ENCODE measurements at places on chromosomes 7 and 10. TPM values are rescaled to one million over a fixed set of nuclear protein-coding genes. Genes with fewer than 3 reads are reported as not detected.

ADIRF gene
- 17.6 TPM for total RNA-seq

TRIL gene
- 0.32 TPM for total RNA-seq

ZC3HAV1 gene
- 30.5 TPM for total RNA-seq

ZNF853 gene
- 0.51 TPM for total RNA-seq

DNA sequence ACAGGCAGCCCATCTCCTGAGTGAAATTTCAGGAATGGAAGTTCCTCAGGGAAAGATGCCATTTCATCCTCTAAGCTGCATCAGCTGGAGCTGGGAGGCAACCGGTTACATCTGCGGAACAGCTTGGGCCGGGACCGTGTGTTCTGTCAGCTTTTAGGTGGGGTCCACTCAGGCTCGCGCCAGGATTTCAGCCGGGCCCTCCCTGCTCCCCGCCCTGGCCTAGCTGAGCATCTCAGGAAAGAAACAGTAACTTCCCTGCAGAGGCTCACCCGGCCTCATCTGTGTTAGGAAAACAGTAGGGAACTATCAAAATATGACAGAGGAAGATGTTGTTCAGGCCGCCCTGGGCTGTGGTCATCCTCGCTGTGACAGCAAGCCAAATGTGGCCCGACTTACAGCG lies 110.4 kb downstream of the TRIL start:
- DNase-seq = peak; percentile 46

DNA sequence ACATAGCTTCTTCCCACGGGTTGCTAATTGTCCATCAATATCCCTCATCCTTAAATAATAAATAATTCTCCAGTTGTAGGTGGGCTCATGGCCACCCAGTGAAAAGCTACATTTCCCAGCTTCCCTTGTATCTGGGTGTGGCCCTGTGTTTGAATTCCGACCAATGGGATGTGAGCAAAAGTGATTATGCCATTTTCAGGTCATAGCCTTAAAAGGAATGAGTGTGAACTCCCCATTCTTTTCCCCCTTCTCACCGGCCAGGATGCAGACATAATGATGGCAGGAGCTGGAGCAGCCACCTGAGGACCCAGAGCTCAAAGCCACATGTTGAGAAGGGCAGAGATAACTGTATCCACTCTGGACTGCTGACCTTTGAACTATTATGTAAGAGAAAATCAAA lies 30.3 kb upstream of the CALU start:
- DNase-seq = no peak

DNA sequence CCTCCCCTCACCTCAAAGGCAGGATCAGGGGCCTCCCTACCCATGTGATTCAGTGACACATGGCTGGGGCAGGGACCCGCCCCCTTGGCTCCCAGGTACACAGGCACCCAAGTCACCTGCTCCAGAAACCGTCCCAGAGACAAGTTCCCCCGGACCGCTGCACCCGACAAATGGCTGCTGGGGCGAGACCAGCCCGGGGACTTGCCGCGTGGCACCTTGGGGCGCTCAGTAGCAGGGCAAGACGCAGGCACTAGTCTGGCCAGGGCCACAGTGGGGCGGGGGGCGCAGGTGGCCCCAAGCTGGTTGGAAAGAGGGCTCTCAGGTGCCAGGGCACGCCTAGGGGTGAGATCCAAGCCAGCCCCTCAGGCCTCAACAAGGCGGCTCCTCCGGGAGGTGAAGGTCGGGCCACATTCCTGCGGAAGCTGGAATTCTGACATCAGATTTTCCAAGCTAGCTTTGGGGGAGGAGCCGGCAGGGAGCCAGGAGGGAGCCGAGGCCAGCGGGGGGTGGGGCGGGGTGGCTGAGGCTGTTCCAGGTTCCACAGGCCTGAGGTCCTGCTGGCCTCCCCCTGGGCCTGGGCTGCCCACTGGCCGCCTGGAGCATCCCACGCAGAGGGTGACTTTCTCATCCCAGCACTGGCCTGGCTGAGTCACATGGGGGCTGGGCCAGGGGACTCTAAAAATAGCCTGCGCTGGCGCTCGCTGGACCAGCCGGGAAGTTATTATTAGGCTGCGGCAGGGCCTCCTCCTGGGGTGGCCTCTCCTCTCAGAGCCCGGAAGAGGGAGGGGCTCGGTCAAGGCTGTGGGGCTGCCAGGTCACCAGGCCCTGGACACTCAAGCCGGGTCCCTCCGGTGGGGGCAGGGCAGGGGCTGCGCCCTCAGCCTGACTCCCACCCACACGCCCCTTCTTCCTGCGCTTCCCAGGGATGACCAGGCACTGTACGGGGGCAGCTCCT lies 20.5 kb upstream of the INPP5A start:
- DNase-seq = peak; percentile 98

- no peak for DNase-seq
Measured at GRCh38 chr7:111642373-111642772, 80.1 kb upstream of the IMMP2L start.

- DNase-seq = no peak
Measured at GRCh38 chr7:129640400-129640799, 28.9 kb downstream of the NRF1 start.

DNA sequence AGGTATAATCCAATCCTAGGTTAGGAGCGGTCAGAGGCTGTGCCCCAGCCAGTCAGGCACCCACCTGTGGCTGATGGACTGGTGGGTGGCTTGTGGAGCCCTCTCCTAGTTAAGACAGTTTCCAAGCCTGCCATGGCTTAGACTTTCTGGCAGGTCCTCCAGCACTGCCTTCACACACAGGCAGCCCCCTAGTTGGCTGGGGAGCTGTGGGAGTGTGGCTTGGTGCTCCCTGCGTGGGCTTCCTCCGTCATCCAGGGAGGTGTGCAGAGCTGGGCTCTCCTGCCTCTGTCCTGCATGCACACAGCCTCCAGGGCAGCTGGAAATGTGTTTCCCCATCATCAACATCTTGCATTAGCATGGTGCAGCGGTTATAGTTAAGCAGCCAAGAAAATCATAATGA lies 84.3 kb upstream of the RHEB start:
- no peak for DNase-seq

DNA sequence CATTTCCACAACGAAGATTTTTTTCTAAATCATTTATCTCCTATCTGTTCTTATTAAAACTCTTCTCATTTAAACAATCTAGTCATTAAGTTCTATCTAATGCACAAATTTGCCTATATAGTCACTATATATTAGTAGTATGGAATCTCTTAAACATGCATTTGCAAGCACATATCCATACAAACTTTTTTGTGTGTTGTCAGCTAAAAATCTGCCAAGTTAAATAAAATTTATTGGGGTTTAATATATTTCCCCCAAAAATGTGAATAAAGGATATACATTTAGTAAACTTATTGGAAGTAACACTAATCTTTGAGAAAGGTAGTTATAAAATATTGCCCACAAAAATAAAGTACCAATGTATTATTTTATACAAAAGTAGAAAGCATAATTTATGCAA lies 55.3 kb downstream of the ORC5 start:
- no peak for DNase-seq

- peak; percentile 56 for DNase-seq
Measured at GRCh38 chr7:108486291-108486966, 30.2 kb upstream of the NRCAM start.

GRCh38 chr7:2237109-2237602 lies 4.4 kb upstream of the MAD1L1 start:
- DNase-seq = no peak

DNA sequence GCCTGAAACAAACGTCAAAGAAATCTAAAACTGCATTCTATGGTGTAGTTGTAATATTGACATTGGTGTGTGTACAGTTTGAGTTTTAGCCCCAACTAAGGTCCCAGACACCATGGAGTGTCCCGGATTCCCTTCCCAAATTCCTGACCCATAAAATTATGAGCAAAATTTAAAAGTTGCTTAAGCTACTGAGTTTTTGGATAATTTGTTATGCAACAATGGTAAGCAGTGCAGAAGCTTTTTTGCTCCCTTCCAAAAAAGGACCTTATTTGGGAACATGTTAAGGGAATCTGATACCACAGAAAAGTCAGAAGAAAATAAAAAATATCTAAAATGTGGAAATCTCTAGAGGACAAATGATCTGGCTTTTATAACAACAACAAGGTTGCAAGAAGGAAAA lies 63.3 kb upstream of the KMT2E start:
- no peak for DNase-seq

- no peak for DNase-seq
Measured at GRCh38 chr7:22454446-22454845, 45.5 kb downstream of the STEAP1B start.

DNA sequence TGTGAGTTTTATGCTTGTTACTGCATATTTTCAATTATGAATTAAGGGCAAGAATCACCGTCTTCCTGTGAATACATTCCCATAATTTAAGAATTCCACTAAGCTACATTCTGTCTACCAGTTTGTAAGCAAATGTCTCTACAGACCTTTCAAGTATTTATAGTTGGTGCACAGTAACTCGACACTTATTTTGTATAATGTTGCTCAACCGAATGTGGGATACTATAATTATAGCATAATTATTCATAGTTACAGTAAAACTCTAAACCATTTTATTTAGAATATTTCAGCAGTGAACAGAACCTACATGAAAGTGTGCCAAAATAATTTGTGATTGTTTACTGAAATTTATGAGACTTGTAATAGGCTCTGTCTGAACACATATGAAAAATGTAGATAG lies 17.3 kb upstream of the CUBN start:
- no peak for DNase-seq

- DNase-seq = peak; percentile 82
Measured at GRCh38 chr7:55160539-55160938, 141.7 kb downstream of the EGFR start.

DNA sequence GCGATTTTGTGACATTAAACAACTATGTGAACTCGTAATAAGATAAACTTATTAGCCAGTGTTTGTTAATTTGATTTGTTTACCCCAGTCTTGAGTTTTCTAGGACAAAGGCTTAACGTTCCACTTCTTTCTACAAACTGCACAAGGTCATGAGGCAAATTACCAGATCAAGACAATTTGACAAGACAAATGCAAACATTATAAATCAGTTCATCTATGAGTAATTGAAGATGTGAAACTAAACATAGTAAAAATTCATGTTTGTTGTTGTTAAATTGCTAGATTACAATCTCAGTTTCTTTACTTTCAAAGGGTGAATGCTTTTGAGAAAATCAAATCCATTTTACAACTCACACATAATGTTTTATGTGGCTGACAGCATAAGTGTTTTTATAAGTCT lies 13.4 kb upstream of the ZNF804B start:
- no peak for DNase-seq

DNA sequence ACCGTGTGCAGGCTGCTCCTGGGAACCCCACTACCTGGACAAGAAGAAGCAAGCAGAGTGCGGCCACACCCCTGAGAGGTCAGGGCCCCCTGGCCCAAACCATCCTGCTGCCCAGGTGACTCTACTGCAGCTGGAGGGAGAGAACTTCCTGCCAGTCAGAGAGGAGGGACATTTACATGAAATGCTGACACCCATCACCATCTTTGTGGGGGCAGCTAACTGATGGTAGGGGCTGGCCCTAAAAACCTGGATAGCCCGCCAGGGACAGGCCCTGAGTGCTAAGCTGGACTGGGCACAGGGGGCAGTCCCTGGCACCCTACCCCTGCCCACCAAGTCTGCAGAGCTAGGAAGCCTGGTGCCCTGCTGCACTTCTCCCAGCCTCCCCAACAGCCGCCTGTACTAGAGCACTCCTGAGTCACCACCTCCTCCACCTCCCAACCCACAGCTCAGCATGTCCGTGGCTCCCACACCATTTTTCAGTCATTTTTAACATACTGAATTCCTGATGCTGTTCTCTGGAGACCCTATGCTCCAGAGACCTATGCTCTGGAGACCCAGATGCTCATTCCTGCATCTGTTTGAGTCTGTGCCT lies 27.5 kb downstream of the DPCD start:
- no peak for DNase-seq

DNA sequence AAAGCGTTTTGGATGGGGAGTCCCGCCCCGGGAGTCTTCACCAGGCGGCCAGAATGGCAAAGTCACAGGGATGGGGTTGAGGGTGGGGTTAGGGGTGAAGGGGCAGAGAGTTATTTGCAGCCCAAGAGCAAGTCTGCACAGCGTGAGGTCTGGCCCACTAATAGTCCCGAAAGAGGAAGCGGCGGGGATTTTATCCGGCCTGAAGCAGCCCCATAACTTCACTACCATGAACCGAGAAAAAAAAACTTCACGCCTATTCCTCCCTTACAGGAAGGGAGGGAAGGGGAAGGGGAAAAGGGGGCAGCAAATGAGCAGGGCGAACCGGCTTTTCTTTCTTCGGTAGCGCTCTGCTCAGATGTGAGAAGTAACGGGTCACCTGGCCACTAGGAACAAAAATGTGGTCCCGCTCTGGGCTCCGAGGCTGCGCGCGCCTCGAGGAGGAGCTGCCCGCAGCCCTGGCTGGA lies 712 bp downstream of the ITPRIP start:
- DNase-seq = peak; percentile 69

- no peak for DNase-seq
Measured at GRCh38 chr7:68319061-68319460, 1279.2 kb upstream of the AUTS2 start.

GRCh38 chr7:92751902-92752901 lies 84.2 kb downstream of the CDK6 start:
- DNase-seq = peak; percentile 93
